Inflammatory macrophage treated with lipopolysaccharide for 4 hours (primary cell): ENCODE measurements at places on chromosomes 7 and 10.

DNA sequence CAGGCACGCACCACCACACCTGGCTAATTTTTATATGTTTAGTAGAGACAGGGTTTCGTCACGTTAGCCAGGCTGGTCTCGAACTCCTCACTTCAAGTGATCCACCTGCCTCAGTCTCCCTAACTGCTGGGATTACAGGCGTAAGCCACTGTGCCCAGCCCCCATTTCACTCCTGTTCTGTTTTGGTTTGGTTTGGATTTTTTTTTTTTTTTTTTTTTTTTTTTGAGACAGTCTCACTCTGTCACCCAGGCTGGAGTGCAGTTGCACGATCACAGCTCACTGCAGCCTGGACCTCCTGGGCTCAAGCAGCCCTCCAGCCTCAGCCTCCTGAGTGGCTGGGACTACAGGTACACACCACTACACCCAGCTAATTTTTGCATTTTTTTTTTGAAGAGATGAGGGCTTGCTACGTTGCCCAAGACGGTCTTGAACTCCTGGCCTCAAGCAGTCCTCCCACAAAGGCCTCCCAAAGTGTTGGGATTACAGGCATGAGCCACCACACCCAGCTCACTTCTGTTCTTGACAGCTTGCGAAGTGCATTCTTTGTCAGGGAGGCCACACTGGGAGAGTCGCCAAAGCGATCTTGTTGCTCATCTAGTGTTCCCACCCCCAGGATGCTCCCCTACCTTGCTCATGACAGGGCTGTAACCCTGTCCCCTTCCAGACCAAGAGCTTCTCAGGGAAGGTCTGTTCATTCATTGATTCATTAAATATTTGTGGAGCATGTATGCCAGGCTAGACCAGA, 229.1 kb downstream of the CUX1 start:
- no peak for DNase-seq

- peak; percentile 33 for DNase-seq
Measured at GRCh38 chr7:90994121-90994520, 270.1 kb upstream of the FZD1 start.

GRCh38 chr10:130175074-130175473, 38.9 kb downstream of the GLRX3 start:
- DNase-seq = no peak

DNA sequence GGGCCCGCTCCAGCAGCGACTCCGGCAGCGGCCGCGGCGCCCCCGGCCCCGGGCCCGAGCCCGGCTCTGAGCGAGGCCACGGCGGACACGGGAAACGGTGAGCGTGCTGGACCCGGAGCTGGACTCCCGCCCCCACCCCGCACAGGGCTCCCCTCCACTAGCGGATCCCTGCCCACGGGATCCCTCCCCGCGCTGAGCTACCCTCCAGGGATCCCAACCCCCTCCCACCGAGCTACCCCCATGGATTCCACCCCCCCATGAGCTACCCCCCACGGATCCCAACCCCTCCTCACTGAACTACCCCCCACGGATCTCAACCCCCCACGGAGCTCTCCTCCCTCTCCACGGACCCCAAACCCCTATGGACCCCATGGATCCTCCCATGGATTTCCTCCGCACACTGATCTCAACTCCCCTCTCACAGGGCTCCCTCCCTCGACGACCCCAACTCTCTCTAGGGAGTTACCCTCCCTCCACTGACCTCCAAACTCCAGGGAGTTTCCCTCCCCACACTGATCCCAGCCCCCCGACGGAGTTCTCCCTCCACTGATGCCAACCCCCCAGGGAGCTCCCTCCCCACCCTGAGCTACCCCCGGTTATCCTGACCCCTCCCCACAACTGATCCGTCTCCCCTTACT, 20.6 kb upstream of the HSPB1 start:
- no peak for DNase-seq

GRCh38 chr10:6337382-6337781, 134.7 kb downstream of the PFKFB3 start:
- no peak for DNase-seq
